DMS153 (cell line): ENCODE measurements at places on chromosomes 16 and 17.

- no peak for DNase-seq
Measured at GRCh38 chr17:38620551-38621277, 15.0 kb upstream of the SRCIN1 start.

DNA sequence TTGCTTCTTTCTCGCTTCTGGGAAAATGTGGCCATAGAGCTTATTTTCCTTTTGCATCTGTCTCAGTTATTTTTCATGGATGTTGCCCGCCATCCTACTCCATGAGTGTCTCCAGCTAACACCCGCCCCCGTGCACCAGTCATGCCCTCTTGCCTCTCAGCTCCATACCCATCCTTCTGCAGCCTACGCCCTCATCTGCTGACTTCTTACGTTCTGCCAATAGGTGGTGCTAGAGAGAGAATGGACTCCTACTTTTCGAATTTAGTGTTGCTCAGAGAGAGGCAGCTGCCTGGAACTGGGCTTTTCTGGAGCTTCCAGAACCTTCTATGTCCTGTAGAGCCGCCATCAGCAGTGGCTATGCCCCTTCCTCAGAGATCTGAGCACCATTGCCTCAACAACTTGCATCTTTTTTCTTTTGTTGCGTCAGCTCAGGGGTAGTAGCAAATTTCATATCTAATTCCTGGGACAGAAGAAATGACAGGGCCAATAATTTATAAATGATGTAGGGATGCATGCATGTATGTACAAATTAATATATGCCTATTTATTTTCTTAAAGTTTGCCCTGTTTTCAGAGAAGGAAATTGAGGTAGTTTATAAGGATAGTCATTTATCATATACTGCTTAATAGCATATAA lies 119.7 kb upstream of the MYOCD start:
- DNase-seq: no peak

GRCh38 chr16:63737633-63738032 lies 1384.2 kb downstream of the CDH11 start:
- DNase-seq: no peak

- no peak for DNase-seq
Measured at GRCh38 chr17:55274355-55275255, 9.8 kb downstream of the HLF start.

DNA sequence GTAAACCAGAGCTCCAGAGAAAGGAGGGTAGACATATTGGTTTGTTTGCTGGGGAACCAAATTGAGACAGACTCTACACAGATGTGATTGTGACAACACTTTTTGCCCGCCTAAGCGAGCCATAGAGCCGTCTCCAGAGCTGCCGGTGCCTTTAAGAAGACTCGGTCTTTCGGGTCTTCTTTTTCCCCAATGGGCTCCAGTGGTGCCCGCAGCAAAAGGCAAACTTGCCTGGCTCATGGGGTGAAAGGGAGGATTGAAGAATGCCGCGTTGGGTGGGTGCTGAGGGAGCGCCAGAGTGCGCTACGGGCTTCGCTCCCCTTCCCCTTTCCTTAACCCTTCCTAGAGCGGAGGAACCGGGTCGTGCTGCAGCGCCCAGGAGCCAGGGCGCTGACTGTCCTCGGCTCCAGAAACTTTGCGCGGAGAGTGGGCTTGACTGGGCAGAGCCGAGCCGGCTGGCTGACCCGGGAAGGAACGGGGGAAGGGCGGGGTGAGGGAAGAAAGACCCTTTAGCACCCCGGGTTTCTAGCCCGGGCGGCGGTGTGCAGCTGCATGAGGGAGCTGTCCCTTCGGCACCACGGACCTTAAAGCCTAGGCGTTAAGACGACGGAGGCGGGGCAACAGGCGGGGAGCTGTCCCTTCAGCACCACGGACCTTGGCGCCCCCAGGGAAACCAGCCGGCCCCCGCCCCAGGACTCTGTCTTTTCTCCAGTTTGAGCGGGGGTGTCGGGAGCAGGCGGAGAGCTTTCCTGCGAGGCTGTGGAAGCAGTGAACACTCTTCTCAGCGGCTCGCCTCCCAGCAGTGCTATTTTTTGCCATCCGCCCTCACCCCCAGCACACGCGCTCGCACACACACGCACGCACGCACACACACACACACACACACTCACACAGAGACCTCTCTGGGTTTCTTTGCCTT lies at the start of gene CACNG3:
Gene CACNG3 (plus strand): TSS at position 880 of the 916 bp plus-strand sequence. CDS start 420 bp downstream, outside the sequence.
- no peak for DNase-seq

- no peak for DNase-seq
Measured at GRCh38 chr17:29445844-29446243, 55.7 kb downstream of the TAOK1 start.

DNA sequence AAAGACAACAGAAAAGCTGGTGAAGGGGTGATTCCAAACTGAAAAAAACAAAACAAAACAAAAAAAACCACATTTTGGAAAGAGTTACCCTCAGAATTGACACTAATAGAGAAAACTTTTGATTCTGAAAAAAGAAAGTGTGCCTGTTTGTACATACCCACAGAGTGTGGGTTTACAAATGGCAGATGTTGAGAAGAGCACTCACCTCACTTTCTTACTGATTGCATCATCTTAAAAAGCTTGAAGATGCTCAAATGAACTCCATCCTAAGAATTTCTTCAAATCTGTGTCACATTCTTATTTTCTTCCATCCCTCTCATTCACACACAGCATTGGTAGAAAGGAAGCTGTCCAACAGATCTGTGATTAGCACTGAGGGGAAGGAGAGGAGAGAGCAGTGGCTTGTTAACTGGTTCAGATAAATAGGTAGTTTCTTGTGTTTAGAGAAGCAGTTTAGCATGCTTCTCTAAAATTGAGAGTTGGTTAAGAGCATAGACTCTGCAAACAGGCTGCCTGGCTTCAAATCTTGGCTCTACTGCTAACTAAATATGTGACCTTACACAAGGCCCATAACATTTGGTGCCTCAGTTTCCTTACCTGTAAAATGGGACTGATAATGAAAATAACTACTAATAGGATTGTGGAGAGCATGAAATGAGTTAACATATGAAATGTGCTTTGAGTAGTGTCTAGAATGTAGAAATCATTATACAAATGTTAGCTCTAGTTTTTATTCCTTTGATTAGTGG lies 6.9 kb downstream of the GNAO1 start:
- DNase-seq: no peak

- no peak for DNase-seq
Measured at GRCh38 chr16:77376358-77376757, 58.5 kb downstream of the ADAMTS18 start.

- peak; percentile 89 for DNase-seq
Measured at GRCh38 chr17:33140413-33141099, 148.9 kb downstream of the SPACA3 start.

- DNase-seq: no peak
Measured at GRCh38 chr17:80208050-80208449, 12.1 kb downstream of the SGSH start.

DNA sequence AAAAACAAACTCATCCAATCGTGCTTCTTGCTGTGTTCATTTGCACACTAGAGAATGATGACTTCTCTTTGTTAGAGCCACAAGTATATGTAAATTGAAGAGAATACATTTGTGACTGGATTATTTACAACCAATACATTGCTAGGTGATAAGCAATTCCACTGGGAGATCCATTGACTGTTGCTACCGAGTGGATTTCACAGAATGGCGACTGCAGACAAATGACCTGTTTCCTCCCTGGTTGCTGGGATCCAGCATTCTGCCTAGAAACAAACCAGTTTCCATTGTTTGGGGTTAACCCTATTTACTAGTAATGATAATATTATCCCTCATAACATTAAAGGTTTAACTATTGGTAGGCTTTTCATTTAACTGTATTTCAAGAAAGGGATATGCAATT lies 36.9 kb upstream of the CPHXL start:
- DNase-seq: peak; percentile 24

GRCh38 chr16:70576431-70577255 lies 53.0 kb downstream of the SF3B3 start:
- DNase-seq: peak; percentile 6

DNA sequence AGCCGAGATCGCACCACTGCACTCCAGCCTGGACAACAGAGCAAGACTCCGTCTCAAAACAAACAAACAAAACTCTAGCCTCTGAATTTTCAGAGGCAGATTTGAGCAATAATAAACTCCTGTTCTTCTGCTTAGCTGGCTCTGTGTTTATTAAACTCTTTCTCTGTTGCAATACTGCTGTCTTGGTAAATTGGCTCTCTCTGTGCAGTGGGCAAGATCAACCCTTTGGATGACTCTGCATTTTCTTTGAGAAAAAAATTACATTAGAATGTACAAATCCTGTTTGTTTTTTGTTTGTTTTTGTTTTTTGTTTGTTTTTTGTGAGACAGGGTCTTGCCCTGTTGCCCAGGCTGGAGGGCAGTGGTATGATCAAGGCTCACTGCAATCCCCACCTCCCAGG lies 75.8 kb upstream of the RPH3AL start:
- no peak for DNase-seq
